ENCODE measurements at places on chromosomes 7 and 10.

DNA sequence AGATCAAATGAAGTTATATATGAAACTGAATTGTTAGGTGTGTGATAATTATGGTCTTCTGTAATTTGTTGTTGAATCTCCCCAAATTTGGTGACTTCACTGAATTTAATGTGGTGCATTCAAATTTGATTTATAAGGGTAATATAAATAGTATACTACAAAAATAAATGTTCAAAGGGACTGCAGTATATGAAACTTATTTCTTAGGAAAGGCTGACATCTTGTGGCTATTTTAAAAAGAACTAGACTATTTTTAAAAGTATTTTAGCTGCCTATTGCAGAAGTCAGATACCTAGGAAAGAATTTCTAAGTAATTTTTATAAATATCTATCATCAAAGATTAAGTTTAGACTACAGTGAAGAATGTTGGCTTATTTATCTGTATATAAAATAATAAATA, 36.6 kb downstream of the ATRNL1 start:
- no peak for DNase-seq

- DNase-seq, result no peak
Measured at GRCh38 chr10:121914661-121915060, 13.2 kb downstream of the ATE1 start.

DNA sequence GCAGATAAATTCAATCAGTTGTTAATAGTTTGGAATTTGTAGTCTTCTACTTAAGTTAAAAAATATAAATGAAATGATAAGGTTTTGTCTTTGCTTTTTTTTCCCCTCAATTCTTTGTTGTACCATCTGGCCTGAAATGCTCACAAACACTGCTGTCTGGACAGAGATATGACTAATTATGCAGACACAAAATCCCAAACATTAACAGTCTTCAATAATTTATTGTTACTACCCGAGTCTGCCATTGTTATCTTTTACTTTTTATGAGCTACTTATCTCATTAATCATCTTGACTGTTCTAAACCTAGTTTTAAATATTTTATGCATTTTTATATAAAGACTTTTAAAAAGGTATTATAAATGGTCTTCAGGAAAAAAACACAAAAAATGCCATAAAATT, 64.7 kb upstream of the THSD7A start:
- no peak for DNase-seq

- no peak for DNase-seq
Measured at GRCh38 chr7:111730476-111731300, 168.4 kb upstream of the IMMP2L start.

DNA sequence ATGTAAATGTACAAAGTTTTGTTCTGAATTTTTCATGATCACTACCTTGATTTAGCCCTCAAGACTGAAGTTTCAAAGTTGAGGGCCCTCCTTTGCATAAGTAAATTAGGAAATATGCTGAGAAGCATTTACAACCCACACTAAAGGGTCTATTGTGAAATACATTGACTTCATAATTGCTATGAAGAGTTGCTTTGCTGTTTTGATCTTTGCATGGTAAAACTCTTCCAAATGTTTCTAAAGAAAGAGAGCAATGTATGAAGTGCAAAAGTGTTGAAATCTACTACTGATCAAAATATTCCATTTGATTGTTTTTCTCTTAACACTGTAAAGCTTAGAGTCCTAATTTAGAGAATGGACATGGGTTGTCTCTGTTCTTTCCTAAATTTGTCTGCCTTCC, 77.2 kb downstream of the C7orf25 start:
- DNase-seq, result no peak

- DNase-seq, result no peak
Measured at GRCh38 chr7:51062222-51062987, 254.2 kb downstream of the COBL start.

DNA sequence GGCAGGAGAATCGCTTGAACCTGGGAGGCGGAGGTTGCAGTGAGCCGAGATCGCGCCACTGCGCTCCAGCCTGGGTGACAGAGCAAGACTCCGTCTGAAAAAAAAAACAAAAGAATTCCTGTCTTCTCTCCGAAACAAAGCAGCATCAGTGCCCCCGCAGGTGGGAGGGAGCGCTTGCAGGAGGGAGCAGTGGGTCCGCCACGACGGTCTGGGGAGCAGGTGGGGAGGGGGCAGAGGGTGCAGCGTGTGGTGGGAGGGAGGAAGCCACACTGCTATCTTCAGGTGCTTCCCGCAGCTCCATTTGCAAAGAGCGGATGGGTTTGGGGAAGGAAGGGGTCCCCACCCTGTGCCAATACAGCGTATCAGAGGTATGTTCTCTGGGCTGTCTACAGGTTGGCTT, 31.7 kb downstream of the LIMK1 start:
- no peak for DNase-seq

DNA sequence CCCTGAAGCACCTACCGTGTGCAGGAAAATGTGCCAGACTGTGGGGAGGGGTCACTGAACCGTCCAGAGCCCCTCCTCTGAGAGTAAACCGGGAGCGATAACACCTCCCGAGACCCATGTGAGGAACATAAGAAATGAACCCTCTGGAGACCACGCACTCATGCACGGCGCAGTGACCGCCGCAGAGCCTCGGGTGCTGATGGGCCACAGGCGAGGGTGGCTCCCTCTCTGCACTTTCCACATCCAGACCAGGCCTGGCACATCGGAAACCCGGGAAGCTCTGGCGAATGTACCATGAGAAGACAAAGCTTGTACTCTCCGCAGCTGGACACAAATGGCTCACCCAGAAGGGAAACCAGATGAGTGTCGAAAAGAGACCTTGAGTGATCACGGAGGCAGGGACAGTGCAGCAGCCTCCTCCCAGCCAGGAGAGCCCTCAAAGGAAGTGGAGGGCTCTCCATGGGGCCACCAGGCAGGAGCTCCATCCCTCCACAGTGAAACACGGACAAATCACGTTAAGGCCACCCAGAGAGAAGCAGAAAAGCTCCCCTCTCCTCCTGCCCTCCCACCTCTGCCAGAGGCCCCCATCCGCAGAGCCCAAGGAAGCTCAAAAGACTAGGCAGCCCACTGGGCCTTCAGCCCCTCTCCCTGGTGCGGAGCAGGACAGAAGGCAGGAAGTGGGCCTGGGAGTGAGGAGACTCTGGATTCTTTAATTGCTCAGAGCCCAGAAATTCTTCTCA, 178.1 kb upstream of the PPP2R2D start:
- no peak for DNase-seq

DNA sequence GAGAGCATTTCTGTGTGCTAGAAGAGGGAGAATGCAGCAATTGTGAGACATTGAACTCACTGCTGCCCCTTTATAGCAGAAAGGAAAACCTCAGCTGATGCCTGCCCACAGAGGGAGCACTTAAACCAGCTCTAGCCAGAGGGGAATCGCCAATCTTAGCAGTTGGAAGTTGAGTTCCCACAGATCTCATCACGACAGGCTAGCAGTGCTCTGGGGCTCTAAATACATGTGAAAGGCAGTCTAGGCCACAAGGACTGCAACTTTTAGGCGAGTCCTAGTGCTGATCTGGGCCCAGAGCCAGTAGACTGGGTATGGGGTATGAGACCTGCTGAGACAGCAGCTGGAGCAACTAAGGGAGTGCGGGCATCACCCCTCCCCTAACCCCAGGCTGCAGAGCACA, 25.2 kb upstream of the PRR15 start:
- DNase-seq, result no peak

- no peak for DNase-seq
Measured at GRCh38 chr10:846126-846685, 85.3 kb downstream of the LARP4B start.

- DNase-seq, result no peak
Measured at GRCh38 chr10:1515780-1516491, 221.4 kb downstream of the ADARB2 start.

- no peak for DNase-seq
Measured at GRCh38 chr10:633279-634245, 55.9 kb downstream of the DIP2C start.

DNA sequence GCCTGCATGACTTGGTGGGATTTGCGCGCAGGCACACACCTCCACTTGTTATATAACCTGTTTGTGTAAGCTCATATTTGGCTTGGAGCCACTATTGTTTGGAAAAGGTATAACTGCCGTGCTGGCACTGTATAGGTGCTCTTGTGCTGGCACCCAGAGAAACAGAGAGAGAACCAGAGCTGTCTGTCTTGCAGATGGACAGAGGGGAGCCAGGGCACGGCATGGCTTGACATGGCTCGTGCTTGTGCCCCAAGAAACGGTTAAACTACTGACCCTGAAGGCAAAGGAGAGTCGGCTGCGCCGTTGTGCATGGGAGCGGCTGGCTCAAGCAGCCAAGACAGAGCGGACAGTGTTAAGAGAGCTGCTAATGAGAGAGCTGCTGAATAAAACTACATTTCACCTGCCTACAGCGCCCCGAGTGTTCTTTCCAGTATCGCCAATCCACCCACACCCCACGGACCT, 23.2 kb downstream of the RAPGEF5 start:
- DNase-seq, result no peak

GRCh38 chr7:49618028-49618427, 155.4 kb upstream of the VWC2 start:
- DNase-seq, result no peak

DNA sequence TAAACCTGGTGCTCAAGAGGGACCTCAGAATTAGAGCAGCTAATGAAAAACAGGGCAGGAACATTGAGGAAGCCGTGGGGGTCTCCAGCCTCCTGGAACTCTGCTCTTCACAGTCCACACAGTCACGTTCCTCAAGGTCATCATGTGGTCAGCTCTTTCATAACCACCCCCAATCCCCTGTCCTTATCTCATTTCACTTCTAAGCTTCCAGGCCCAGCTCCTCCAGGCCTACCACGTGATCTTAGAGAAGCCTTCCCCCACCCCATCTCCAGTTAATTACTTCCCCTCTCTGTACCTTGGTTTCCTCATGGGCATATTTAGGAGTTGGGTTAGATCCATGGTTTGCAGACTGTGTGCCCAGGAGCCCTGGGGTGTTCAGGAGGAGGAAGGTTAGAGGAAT, 106.4 kb upstream of the TCF7L2 start:
- no peak for DNase-seq

DNA sequence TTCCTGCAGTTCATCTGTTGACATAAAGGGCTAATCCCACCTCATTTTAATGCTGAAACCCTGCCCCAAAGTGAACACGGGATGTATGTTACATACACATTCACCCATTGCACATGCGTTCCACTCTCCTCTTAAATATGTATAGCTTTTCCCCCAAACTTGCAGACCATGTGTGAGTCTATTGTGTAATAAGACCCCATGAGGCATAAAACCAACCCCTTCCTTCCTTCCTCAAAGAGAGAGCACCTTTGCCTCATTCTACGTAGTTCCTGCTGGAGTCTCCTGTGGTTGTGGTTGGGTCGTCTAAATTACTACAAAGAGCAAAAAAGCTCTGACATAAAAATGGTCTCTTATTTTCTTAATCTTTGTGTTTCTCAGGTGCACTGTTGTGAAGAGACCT, 345.7 kb upstream of the KLF6 start:
- no peak for DNase-seq

Data from skeletal muscle cell (primary cell).